ENCODE measurements at places on chromosomes 6 and 20.

- no peak for DNase-seq
These were observed 260.3 kb upstream of the FAM83B start for GRCh38 chr6:54586251-54586650.

GRCh38 chr6:165729307-165729936, 66.4 kb upstream of the PDE10A start:
- peak; percentile 68 for DNase-seq

- no peak for DNase-seq
These were observed 210.2 kb upstream of the ECI2 start for GRCh38 chr6:4345543-4345942.

DNA sequence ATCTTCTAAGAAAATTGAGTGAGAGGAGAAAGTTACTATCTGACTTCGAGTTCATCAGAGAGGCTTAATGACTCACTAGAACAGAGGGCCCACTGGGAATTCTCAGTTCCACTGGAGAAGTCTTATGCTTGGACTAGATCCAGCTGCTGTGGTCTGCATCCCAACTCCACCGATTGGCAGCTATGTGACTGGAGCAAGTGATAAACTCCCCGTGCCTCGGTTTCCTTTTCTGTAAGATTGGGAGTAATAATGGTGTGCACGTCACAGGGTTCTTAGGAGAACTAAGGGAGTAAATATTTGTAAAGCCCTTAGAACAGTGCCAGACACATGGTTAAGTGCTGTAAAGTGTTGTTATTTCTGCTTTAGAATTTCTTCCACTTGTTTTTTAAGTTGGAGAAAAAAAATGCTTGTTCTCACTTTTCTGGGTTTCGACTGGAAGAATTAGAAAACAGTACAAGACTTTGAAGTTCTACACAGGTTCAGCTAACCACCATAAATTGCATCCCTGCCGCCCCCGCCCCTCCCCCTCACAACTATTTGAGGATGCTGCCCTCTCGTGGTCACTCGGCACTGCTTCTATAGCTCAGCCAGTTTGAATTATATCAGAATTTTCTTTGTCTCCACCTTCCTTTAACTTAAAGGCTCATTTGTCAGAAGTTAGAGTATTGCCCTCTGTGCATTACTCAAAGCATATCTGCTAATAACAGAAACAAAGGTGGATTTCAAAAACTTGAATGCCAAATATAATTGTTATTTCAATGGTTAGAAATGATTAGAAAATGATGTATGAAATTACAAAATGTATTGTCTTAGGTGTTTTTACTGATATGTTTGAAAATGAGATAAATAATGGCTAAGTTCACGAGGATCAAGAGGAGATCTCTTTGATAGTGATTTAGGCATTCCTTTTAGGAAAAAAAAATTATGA, 95.0 kb upstream of the IFNGR1 start:
- DNase-seq = peak; percentile 75

- no peak for DNase-seq
These were observed 421.8 kb upstream of the SLC35B3 start for GRCh38 chr6:8857160-8857559.

- no peak for DNase-seq
These were observed 747.6 kb downstream of the HDGFL1 start for GRCh38 chr6:23316931-23317330.

- no peak for DNase-seq
These were observed 50.5 kb downstream of the TP53INP2 start for GRCh38 chr20:34754611-34755010.

- no peak for DNase-seq
These were observed 1.9 kb downstream of the CDYL start for GRCh38 chr6:4778086-4778485.

DNA sequence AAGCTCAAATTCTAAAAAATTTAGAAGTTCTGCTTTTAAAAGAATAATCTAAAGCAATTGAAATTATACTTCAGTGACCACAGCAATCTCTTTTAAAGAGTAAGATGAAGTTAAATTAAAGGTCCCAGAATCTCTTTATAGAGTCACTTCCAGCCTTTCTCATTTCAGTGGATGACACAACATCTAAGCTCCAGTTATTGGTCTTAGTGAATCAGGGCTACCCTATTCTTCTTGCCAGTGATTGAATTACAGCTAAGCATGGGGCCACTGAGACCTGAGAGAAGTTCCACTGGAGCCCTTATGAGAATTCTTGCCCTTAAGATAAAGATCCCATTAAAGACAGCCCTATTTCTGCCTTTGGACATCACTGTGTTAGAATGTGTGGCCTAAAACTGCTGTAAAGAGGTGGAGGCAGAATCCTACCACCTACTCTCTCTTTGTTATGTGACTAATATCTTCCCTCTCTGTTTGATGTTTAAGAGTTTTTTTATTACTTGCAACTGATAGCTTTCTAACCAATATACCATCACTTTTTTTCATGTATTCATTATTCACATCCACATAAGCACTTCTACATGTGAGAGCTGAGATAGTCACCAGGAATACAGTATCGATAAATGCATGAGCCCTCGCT, 128.6 kb downstream of the UNC5CL start:
- no peak for DNase-seq

DNA sequence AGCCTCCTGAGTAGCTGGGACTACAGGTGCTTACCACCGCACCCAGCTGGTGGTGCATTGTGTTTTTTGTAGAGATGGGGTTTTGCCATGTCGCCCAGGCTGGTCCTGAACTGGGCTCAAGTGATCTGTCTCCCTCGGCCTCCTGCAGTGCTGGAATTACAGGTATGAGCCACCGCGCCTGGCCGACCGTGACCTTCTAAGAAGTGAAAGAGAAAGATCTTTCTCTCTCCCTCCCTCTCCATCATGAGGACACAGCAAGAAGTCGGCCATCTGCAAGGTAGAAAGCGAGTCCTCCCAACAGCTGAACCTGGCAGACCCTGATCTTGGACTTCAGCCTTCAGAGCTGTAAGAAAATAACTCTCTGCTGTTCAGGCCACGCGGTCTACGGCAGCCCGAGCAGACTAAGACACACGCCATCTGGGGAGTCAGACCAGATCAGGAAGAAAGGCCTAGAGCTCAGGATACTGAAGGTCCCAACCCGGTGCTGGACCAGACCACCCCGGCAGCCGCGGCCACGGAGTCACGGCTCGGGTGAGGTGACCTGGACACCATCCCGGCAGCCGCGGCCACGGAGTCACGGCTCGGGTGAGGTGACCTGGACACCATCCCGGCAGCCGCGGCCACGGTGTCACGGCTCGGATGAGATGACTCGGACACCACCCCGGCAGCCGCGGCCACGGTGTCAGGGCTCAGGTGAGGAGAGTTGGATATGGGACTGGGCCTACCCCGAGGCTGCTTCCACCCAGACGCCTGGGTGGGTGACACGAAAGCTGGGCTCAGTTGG, 9.6 kb downstream of the GMEB2 start:
- no peak for DNase-seq

DNA sequence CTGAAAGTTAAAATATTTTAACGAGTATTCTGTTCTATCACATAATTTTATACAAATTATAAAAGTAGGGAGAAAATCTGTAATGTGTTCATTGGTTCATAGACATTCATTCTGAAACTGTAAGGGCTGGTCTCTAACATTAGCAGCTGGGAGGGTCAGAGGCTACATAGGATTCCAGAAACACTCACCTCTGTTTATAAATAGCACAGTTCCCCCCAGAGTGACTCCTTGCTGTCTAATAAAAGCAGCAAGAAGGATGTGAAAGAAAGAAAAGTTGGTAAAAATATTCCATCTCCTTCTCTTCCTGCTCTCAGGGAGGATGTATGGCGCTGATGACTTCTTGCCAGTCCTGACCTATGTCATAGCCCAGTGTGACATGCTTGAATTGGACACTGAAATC, 25.3 kb upstream of the NAA20 start:
- DNase-seq = no peak

- peak; percentile 83 for DNase-seq
These were observed 39.0 kb downstream of the GMPR start for GRCh38 chr6:16277101-16277981.

- DNase-seq = no peak
These were observed 134.0 kb downstream of the GJA10 start for GRCh38 chr6:90028066-90028778.

GRCh38 chr20:32205843-32206759, 1.4 kb downstream of the PLAGL2 start:
- no peak for DNase-seq

DNA sequence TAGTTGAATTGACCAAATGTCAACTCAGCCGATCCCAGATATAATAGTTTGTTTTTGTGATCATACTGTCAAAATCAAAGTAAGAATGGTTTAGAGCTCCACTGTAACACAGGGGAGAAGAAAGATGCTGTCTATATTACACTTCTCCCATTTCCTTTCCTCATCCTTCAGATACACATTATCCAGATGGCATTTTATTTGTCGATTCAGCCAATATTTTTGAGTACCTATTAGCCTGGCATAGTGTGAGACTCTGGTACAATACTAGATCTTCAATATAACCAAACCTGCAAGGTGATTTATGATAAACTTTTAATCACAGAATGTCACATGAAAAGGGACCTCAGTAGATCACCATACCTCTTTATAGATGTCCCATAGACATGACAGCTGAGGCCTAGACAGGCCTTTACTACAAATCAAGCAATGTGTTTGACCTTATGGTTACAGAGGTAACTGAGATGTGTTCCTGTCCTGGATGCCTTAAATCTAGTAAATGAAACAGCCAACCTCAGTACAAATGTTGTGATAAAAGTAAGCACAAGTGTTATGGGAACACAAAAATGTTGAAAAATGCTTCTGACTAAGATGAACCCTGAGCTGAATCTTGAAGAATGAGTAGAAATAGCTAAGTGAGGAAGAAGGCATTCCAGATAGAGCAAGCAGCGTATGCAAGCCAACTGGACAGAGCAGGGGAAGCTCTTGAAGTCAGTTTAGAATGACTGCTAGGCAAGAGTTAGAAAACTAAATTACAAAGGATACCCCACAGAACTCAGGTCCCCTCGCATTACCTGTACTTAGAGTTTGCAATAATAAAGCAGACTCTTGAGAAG, 1.9 kb downstream of the FBXO9 start:
- no peak for DNase-seq

- no peak for DNase-seq
These were observed 348.1 kb downstream of the CDC5L start for GRCh38 chr6:44735630-44735963.

DNA sequence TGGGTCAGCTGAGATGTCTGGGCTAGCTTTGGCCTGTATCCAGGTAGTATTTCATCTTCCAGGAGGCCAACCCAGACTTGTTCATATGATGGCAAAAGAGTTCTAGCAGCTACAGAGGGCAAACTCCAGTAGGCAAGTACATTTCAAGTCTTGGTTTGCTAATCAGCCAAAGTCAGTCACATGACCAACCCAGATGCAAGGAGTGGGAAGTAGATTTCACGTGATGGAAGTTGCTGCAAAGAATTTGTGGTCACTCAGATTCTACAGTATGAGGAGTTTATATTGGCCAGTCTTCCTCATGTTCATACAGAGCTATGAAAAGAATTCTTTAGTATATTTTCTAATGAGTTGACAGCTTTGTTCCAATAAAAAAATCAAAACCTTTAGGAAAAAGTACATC, 101.8 kb downstream of the PHACTR1 start:
- DNase-seq = no peak

- no peak for DNase-seq
These were observed 76.7 kb upstream of the CLDN20 start for GRCh38 chr6:155187106-155187505.

GRCh38 chr20:12798286-12798685, 210.5 kb upstream of the SPTLC3 start:
- no peak for DNase-seq

- no peak for DNase-seq
These were observed 381.8 kb downstream of the KIF16B start for GRCh38 chr20:16191496-16191895.

GRCh38 chr6:35287671-35288396, 9.8 kb upstream of the DEF6 start:
- DNase-seq = no peak

DNA sequence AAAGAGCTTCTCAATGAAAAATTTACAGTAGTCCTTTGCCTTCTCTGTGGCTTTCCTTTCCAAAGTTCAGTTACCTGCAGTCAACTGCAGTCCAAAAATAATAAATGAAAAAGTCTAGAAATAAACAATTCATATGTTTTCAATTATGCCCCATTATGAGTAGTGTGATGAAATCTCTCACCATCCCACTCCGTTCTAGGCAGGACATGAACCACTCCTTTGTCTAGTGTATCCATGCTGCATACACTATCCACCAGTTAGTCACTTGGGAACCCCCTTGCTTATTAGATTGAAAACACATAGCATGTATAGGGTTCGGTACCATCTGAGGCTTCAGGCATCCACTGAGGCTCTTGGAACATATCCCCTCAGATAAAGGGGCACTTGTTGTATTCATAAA, 80.6 kb upstream of the EYA4 start:
- no peak for DNase-seq

DNA sequence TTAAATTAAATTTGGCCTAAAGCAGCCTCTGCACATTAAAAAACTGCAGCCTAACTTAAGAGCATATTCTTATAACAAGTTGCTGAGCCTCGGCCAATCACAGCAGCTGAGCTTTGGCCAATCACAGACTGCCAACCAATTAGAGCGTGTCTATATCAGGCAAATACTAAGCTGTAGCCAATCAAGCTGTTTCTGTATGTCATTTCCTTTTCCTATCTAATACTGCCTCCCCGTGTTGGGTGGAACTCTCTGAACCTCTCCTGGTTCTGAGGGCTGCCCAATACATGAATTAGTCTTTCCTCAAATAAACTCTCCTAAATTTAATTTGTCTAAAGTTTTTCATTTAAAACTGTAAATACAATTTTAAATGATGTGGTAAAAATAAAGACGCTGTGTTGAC, 3.9 kb upstream of the TMEM244 start:
- peak; percentile 43 for DNase-seq

DNA sequence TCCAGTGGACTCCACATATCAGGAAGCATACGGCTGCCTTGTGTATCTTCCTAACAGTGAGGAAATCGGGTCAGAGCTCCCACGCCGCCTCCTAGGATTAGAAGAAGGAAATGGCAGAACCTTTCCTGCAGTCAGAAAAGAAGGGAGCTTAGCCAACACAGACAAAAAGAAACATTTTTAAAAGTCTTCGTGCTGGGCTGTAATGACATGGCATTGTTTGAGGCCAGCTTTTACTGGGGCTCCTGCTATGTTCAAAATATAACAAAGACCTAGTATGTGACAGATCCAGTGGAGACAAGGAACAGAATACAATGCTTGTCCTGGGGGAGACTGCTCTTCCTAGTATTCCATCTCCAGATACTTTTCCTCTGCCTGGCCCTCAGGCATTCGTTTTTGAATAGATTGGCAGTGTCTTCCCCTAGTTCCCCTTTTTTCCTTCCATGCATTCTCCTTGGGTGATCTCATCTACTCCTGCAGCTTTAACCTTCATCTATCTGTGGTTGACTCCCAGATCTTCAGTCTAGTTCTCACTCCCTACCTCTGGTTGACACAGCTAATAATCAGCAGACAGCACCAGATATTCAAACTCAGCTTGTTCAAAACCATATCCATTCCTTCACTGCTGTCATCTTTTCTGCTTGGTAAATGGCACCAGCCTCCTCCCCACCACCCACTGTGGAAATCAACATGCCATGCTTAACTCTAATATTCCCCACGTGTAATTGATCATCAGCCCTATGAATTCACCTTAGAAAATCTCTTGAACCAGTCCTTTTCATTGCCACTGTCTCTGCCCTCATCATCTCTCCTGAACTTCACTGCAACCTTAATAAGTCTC, 94.5 kb upstream of the VSTM2L start:
- DNase-seq = no peak

GRCh38 chr6:159065759-159066329, 21.1 kb upstream of the TAGAP start:
- no peak for DNase-seq

- DNase-seq = peak; percentile 75
These were observed 662 bp downstream of the ENTPD6 start for GRCh38 chr20:25195962-25196785.

GRCh38 chr20:62320581-62321354, 18.0 kb downstream of the ADRM1 start:
- DNase-seq = peak; percentile 44

- no peak for DNase-seq
These were observed 143.4 kb upstream of the EXOC2 start for GRCh38 chr6:836276-836853.
